Large intestine (tissue), 12 donors: ENCODE measurements at places on chromosomes 1 and 21.
A peak's percentile ranks its signal among the peaks of the same experiment; 100 is the strongest.

DNA sequence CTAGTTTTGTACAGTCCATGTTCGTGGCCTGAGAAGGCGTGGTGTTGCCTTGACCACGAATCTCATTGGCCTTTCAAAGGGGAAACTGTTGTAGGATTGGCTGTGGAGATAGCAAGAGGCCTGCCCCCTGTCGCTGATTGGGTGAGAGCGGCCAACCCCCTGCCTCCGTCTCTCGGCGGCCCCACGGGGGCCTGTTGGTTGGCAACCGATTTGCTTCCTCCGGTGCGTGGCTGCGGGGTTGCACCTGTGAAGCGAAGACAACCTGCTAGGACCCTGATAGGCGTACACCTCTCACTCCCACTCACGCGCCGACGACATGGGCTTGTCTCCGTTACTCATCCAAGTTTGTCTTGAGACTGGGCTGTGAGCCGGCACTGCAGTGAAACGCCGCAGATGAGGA lies at the start of gene UBE2U:
UBE2U (plus strand) TSS at position 204 of the 400 bp plus-strand sequence. CDS start 428 bp downstream, outside the sequence.
- DNase-seq: no peak

- DNase-seq: no peak
These were observed 29.1 kb downstream of the THRAP3 start for GRCh38 chr1:36253161-36253862.

DNA sequence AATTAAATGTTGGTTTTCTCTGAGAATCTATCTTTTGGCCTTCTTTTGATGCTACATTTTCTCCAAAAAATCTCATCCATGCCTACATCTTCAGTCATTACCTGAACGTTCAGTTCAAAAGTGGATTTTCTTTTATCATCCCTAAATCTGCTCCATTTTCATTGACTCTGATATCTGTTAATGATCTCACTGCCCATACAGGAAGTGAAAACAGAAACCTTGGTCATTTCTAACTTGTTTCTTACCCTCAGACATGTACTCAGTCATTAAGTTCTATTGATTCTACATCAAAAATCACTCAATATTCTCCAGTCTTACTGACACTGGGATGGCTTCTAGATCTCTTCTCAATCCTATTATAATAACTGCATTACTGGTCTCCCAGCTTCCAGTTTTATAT lies 22.7 kb downstream of the PRKACB start:
- DNase-seq: no peak

DNA sequence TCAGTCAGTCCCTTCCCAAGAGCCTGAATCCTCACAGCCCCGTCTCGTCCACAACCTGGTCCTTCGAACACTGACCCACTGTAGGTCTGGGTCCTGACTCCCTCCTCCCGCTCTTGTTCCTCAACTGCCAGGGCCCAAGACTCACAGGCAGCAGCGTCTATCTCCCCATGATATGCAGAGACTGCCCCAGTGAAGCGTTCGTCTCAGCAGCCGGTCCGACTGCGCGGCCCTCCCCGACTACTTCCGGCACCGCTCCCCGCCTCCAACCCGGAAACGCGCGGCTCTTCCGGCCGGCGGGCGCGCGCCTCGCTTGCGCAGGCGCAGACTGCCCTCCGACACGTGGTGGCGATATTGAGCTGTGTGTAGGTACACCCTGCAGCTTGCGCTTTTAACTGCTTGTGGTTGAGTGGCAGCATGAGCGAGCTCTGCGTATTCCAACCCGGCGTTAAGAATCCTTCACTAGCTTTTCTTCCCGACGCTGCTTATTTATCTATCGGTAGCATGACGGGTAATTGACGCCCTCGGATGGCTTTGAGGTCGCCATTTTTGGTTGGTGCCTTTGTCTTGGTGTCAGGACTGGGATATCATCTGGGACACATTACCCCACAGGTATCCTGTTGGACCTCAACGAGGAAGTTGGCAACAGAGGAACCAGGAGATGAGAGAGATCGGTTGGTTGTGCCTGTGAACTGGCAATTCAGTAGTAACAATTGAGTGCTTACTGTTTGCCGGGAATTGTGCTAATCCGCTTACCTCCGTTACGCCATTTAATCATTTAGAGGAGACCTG lies at the start of gene TAF12:
TAF12 (minus strand) TSS at position 221 of the 789 bp plus-strand sequence. CDS start 20,986 bp downstream, outside the sequence.
- peak; percentile 97 for DNase-seq

DNA sequence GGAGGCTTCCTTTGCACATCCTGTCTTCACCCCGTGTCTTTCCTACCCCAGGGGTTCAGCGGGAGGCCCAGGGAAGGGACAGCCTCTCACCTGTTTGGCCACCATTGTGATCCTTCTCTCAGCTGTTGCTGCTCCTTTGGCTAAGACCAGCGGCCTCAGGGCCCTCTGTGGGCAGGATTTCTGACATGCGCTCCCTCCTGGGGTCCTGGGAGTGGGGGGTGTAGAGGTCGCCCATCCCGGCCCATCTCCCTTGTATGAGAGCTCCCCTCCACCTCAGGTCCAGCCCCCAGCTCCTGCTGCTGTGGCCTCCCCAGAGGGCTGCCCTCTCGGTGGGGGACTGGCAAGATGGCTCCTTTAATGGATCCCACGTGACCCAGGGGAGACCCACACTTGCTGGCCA lies 120.5 kb downstream of the PRDM2 start:
- DNase-seq: no peak

DNA sequence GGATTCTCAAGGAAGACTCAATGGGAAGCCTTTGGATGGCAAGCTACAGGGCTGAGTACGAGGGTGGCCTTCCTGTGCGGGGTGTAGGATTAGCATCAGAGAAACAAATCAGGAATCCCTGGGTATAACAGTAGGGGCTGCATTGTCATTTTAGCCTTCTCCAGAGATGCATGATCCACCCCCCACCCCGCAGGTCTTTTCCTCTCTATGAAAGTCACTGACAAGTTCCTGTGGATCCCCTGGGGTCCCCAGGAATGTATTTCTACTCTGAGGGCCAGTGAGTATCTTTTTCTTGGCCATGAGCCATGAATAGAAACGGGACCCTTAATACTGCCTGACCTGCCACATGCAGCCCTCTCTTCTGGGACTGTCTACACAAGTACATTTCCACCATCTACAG lies 473.0 kb upstream of the VAMP3 start:
- no peak for DNase-seq

DNA sequence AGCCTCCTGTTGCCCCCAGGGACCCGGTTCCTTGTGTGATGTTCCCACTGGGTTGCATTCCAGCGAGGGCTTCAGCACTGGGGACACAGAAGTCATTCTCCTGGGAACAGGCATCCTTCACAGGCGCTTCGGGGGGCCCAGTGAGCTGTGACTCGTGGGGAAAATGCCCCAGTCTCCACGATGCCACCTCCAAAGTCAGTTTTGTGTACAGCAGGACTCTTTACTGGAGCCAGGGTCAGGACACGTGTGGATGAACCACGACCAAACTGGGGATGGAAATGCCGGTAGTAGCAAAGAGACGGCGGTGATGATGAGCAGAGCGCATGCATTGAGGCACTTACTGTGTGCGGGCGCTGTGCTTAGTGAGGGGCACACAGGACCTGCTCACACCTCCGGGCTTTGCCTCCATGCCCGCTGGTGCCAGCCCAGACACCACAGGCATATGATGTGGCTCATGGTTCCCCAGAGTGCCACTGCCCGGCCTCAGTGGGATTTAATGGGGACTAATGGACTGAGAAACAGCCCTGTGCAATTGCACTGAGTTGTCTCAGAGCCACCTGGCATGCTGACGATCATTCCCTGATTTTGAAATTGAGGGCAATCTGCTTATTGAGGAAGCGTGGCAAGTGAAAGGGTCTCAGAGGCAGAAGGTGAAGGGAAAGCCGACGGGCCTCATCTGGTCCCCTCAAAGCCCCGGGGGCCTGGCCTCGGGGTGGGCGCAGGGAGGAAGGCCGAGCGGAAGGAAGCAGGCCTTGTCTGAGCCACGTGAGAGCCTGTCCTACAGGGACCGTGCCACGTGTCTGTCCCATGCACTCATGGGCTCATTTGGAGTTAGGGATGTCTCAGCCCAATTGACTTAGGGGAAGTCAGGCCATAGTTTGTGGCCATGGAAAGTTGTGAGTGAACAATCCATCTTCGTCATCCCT lies 91.4 kb downstream of the PDE9A start:
- DNase-seq: no peak

DNA sequence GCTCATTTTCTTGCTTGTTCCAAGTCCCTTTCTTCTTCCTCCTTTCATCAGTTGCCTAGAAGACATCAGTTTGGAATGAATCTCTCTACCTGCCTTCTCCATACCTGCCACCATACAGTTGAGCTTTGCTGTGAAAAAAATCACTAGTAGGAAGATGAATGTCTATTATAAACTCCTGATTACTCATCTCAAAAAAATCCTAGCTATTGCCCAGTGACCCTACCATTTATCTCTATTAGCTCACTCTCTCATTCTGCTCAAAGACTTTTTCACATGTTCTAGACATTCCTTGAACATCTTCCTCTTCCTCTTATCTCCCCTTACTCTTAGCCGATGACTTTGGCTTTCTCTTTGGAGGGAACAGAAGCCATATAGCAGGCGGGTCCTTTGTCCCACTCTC lies 49.7 kb upstream of the HMGB4 start:
- DNase-seq: no peak

- DNase-seq: no peak
These were observed 13.5 kb upstream of the RCSD1 start for GRCh38 chr1:167616521-167616920.

GRCh38 chr1:96313216-96313615 lies 408.4 kb upstream of the PTBP2 start:
- DNase-seq: no peak

GRCh38 chr1:177964336-177964735 lies 5.5 kb downstream of the SEC16B start:
- DNase-seq: no peak

DNA sequence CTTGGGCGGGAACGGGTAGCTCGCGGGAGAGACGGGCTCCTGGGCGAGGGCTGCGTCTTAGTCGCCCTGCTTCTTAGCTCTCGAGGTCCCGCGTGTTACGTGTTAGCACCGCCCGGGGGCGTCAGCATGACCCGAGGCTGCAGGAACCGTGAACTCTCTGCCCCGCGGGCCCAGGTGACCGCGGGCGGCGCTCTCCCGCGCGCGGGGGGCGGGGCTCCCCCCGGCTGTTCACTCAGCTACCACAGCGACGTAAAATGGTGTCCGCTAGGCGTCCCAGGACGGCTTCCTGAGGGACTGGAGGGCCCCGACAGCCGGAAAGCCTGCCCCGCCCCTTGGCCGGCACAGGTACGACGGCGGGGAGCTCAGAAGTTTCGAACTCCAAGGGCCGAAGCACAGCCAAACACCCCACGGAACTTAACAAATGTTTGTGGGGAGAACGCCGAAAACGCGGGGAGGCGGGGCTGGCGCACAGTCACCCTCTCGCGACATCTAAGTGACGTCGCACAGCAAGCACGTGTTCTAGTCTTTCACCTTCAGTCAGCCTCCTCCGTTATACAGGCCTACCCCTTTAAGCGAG lies 780 bp upstream of the RBM15 start:
- peak; percentile 98 for DNase-seq

GRCh38 chr21:16315223-16315622 lies 585.4 kb downstream of the USP25 start:
- DNase-seq: no peak

GRCh38 chr1:8641377-8641997 lies 176.0 kb downstream of the RERE start:
- DNase-seq: no peak

- peak; percentile 23 for DNase-seq
These were observed 99.3 kb downstream of the FMN2 start for GRCh38 chr1:240190881-240191401.

DNA sequence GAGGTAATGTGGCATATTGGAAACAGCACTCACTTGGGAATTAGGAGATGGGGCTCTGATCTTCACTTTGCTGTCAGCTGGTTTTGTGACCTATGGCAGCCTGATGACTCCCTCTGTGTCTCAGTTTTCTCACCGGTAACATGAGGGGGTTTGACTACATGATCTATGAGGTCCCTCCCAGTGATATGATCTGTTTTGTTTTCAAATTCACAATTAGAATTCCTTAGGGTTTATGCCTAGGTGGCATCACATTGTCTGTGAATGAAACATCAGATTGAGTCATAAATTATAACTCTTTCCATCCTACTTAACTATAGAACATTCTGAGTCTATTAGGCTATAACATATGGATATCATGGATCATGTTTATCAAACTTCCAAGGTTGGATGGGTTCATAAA lies 386.6 kb downstream of the PTBP2 start:
- no peak for DNase-seq

DNA sequence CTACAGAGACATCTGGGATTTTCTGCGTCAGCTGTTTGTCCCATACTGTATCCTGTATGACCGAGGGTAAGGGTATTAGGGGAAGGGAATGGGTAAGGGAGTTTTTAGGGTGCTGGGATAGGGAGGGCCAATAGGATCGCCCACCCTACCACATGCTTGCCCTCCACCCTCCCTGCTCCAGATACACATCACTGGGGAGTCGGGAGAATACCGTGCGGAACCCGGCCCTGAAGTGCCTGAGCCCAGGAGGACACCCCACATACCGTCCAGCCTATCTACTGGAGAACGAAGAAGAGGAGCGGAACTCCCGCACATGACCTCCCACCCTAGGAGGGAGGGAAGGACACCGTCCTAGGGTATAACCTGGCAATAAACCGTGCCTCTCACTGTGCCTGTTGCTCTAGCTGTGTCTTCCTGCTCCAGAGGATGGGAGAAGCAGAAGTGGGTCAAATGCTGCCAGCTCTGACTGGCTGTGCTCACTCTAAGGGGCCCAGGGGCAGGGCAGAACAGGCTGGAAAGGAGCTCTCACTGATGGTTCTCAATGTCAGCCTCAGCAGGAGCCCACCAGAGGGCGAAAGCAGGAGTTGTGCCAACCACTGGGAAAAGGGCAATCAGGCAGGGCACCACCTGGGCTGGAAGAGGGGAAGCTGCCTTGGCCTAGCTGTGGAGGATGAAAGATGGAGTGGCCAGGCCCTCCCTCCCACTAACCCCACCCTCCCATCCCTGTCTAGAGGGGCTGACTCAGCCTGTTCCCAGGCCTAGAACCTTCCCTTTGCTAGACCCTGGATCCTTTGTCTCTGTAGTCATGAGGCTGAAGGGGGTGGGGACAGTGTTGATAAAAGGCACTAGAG lies 440 bp upstream of the LENEP start:
- no peak for DNase-seq

- no peak for DNase-seq
These were observed 9.6 kb downstream of the TENT5C start for GRCh38 chr1:117615474-117615873.

GRCh38 chr1:2174348-2175054 lies 20.1 kb downstream of the FAAP20 start:
- peak; percentile 65 for DNase-seq

DNA sequence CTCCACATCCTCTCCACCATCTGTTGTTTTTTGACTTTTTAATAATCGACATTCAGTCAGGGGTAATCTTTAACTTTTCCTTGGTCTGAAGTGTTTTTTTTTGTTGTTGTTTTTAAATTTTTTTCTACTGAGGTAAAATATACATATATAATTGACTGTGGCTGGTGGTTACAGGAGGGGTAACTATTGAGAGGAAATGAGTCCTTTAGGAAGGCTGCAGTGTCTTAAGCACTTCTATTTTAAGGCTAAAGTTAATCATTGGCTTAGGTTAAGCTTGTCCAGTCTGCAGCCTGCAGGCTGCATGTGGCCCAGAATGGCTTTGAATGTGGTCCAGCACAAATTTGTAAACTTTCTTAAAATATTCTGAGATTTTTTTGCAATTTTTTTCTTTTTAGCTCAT lies 172.5 kb downstream of the CTH start:
- DNase-seq: no peak

GRCh38 chr1:24721533-24721932 lies 23.7 kb upstream of the CLIC4 start:
- DNase-seq: no peak

DNA sequence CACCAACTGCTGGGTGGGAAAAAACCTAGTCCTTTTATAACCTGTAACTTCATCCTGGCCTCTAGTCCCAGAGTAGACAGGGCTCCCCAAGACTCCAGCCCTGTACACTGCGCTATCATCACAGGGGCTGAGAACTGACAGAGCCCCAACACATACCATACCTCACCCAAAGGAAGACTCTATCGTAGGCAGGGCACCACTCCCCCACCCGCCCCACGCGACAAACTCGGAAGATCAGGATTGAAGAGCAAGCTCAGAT lies 15.8 kb downstream of the INPP5B start:
- DNase-seq: no peak
